CD8-positive, alpha-beta memory T cell (primary cell): ENCODE measurements at places on chromosomes 12 and 14. TPM values are rescaled to one million over a fixed set of nuclear protein-coding genes. Genes with fewer than 3 reads are reported as not detected.

- H3K27ac ChIP-seq: no peak overlapping the region
- no peak for DNase-seq
- no peaks in the 10 kb centered on the region for H3K27me3 ChIP-seq
Measured at GRCh38 chr12:94277426-94278000, 129.1 kb downstream of the PLXNC1 start.

GRCh38 chr14:93956514-93957332 lies 19.6 kb downstream of the ASB2 start:
- no peak overlapping the region for H3K27ac ChIP-seq
- H3K4me3 ChIP-seq: no peak overlapping the region
- peaks cover 86% of the 10 kb centered on the region for H3K4me1 ChIP-seq
- no peaks in the 10 kb centered on the region for H3K27me3 ChIP-seq
- DNase-seq: no peak

DNA sequence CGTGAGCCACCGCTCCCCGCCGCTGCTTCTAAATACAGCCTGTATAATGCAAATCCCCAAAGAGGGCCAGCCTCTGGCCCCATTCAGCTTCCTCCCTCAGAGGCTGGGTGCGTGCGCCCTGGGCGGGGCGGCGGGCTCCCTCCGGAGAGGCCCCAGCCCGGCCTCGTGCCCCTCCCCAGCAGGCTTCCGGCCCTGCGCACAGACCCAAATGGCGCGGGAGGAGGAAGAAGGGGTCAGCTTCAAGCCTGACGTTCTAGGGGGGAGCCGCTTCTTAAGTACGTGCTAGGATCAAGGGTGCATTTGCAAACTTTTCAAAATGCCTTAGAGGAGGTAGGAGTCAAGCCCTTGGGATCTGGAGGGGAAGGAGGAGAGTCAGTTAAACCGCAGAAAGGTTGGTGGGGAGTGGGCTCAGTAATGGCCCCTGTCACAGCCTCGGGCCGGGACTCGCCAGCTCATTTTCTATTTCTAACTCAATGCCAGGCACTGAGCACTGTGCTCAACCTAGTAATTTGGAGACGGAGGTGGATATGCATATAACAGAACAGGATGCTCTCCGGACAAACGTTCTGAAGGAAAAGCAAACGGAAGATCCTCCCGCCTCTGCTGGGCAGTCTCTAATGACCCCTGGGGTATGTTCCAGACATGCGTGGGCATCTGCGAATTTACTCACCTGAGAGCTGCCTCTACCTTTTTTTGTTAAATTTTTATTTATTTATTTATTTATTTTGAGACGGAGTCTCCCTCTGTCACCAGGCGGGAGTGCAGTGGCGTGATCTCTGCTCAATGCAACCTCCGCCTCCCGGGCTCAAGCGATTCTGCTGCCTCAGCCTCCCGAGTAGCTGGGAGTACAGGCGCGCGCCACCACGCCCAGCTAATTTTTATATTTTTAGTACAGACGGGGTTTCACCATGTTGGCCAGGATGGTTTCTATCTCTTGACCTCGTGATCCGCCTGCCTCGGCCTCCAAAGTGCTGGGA lies 32.3 kb downstream of the NINJ2 start:
- DNase-seq: peak; percentile 79
- no peaks in the 10 kb centered on the region for H3K36me3 ChIP-seq
- no peaks in the 10 kb centered on the region for H3K27me3 ChIP-seq
- peak overlapping the region; percentile 47 for H3K27ac ChIP-seq
- H3K4me3 ChIP-seq: peak overlapping the region; percentile 47
- no peaks in the 10 kb centered on the region for H3K4me1 ChIP-seq

- no peak overlapping the region for H3K4me3 ChIP-seq
- H3K27ac ChIP-seq: no peak overlapping the region
- no peaks in the 10 kb centered on the region for H3K4me1 ChIP-seq
- DNase-seq: no peak
- no peaks in the 10 kb centered on the region for H3K27me3 ChIP-seq
Measured at GRCh38 chr14:29301571-29301970, 535.0 kb downstream of the FOXG1 start.

GRCh38 chr12:30753751-30754382 lies 884 bp downstream of the CAPRIN2 start:
- DNase-seq: no peak
- H3K36me3 ChIP-seq: no peaks in the 10 kb centered on the region
- no peaks in the 10 kb centered on the region for H3K27me3 ChIP-seq
- peaks cover 17% of the 10 kb centered on the region for H3K4me1 ChIP-seq

GRCh38 chr12:127898616-127899015 lies 368.4 kb upstream of the TMEM132C start:
- no peaks in the 10 kb centered on the region for H3K27me3 ChIP-seq
- DNase-seq: no peak
- H3K36me3 ChIP-seq: no peaks in the 10 kb centered on the region
- no peaks in the 10 kb centered on the region for H3K4me1 ChIP-seq

DNA sequence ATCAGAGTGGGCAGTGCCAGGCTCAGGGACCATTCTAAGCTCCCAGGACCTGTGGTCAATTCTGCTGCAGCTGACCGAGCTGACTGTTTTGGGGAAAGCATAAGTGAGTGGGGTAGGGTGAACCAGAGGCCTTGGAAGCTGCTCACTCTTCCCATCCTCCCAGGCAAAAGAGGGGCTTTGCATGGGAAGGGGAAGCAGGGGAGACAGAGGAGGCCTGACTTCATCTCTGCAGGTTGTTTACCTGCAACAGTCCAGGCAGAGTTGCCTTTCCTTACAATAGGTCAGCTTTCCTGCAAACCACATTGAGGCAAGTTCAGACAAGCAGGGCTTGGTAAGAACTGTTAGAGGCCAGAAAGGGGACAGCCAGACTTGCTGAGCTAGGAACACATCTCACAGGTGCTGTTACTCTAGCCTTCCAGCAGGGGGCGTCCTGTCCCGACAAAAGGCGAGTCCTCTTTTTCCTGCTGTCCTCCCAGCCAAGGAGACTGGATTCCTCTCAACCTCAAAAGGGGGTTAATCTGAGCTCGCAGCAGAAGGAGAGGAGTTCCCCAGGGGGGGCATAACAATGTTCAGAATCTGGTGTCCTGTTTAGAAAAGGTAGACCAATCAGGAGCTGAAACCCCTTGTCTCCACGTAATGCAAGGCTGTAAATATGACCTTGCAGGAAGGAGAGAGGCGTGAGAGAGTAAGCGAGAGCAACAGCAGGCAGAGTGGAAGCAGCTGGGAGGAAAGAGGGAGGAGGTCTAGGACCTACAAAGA lies 4.3 kb upstream of the DHRS2 start:
- H3K27ac ChIP-seq: no peak overlapping the region
- peak overlapping the region; percentile 53 for H3K4me3 ChIP-seq
- H3K4me1 ChIP-seq: peaks cover 8% of the 10 kb centered on the region
- H3K36me3 ChIP-seq: no peaks in the 10 kb centered on the region
- DNase-seq: peak; percentile 65

- no peaks in the 10 kb centered on the region for H3K27me3 ChIP-seq
- no peak overlapping the region for H3K4me3 ChIP-seq
- H3K36me3 ChIP-seq: no peaks in the 10 kb centered on the region
Measured at GRCh38 chr12:29486972-29487371, 10.5 kb downstream of the OVCH1 start.

GRCh38 chr12:2008677-2009076 lies 4.4 kb upstream of the DCP1B start:
- no peak for DNase-seq
- H3K27me3 ChIP-seq: no peaks in the 10 kb centered on the region
- H3K36me3 ChIP-seq: no peaks in the 10 kb centered on the region
- no peak overlapping the region for H3K27ac ChIP-seq
- H3K4me3 ChIP-seq: no peak overlapping the region

DNA sequence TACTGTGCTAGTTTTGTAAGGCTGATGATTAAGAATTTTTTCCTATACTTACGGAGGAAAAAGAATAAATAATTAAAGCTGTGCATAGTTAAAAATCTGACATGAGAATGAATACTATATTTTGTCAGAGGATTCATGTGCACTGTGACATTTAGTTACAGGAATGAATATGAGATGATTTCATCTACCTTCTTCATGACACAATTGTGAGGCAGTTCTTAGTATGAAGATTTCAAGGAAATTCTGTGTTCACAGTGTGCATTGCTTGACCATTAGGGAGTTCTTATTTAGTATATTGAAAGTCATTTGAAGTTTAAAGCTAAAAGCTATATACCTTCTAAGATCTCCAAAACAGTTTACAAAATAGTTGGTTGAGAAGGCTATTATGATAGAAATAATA lies 70.1 kb downstream of the ATF7IP start:
- H3K4me1 ChIP-seq: peaks cover 18% of the 10 kb centered on the region
- no peak overlapping the region for H3K27ac ChIP-seq
- no peaks in the 10 kb centered on the region for H3K27me3 ChIP-seq
- peaks cover 43% of the 10 kb centered on the region for H3K36me3 ChIP-seq
- no peak for DNase-seq
- H3K4me3 ChIP-seq: no peak overlapping the region

DNA sequence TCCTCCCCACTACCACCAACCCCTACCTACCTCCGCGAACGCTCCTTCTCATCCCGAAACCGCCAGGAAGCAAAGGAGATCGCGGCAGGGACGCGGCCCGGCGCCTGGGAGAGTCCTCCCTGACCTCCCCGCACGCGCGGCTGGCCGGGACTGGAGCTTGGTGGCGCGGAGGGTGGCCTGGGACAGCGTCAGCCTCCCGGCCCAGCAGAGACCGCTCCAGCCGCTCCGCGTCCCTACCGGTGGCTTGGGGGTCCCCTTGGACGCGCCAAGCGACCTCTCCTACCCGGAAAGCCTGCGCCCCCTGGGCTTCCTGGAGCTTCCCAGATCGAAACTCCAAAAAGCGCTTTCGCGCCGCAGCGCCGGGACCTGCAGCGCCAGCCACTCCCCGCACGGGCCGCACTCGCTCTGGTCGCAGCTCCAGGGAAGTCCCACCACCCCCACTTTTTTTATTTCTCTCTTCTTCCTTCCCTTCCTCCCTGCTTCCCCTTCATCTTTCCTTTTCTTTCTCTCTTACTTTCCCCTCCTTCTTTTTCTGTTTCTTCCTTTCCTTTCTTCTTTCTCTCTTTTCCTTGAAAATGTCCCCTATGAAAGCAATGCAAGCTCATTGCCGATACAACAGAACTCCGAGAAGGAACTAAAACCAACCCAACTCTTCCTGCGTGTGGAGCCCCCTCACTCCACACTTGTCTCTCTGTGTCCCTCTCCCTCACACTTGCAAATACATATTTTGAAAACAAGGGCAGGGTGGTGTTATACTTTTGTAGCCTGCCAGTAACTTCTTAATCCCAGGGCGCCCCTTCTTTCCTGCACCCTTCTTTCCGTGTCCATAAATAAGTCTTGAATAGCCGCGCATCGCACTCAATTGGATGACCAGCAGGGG lies 3.8 kb downstream of the DIO3 start:
- H3K4me3 ChIP-seq: no peak overlapping the region
- no peaks in the 10 kb centered on the region for H3K36me3 ChIP-seq
- H3K27ac ChIP-seq: no peak overlapping the region
- H3K27me3 ChIP-seq: peaks cover 17% of the 10 kb centered on the region
- H3K4me1 ChIP-seq: no peaks in the 10 kb centered on the region

- H3K4me3 ChIP-seq: no peak overlapping the region
- no peaks in the 10 kb centered on the region for H3K4me1 ChIP-seq
- DNase-seq: no peak
- H3K27ac ChIP-seq: no peak overlapping the region
Measured at GRCh38 chr14:95577067-95577800, 42.4 kb downstream of the GLRX5 start.

DNA sequence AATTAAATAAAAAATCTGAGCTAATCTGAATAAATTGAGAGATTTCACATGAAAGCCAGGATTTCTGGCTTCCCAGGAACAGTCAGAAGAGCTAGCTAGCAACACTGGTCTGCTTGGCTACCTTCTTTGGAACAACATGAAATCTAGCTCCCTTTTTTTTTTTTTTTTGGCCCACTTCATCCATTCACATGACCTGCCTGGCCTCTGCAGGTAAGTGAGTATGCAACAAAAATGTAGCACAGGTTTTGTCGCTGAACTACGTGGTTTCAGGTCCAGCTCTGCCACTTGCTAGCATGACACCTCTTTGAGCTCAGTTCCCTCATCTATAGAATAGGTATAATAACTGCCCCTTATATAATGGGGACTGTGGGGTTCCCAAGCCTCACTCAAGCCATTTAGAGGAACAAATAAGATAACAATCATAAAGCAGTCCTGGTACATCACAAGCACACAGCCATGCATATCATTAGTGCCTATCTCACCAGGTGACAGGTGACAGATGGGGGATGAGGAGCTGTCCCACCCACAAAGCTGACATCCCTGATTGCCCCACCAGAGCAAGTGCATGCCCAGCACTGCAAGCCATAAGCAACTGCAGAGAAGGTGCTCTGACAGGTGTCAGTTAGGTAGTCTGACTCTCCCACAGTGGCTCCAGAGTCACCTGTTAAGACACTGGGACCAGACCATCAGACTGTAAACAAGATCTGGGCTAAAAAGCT lies 25.6 kb downstream of the PXN start:
- H3K4me1 ChIP-seq: peaks cover 89% of the 10 kb centered on the region
- no peaks in the 10 kb centered on the region for H3K36me3 ChIP-seq
- DNase-seq: no peak
- H3K27me3 ChIP-seq: no peaks in the 10 kb centered on the region

DNA sequence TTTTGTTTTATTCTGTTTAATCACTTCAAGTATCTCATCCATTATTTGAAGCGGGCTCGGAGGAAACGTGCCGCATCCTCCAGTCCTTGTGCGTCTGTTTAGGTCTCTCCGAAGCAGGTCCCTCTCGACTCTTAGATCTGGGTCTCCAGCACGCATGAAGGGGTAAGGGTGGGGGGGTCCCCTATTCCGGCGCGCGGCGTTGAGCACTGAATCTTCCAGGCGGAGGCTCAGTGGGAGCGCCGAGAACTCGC lies 311 bp upstream of the LGR5 start:
- DNase-seq: no peak
- peaks cover 13% of the 10 kb centered on the region for H3K27me3 ChIP-seq
- no peaks in the 10 kb centered on the region for H3K36me3 ChIP-seq

GRCh38 chr12:44294649-44295048 lies 458.8 kb downstream of the TMEM117 start:
- no peaks in the 10 kb centered on the region for H3K36me3 ChIP-seq
- DNase-seq: no peak
- H3K4me1 ChIP-seq: no peaks in the 10 kb centered on the region
- H3K27ac ChIP-seq: no peak overlapping the region

GRCh38 chr12:89192429-89192828 lies 159.9 kb downstream of the DUSP6 start:
- DNase-seq: no peak
- H3K27ac ChIP-seq: no peak overlapping the region
- H3K4me1 ChIP-seq: no peaks in the 10 kb centered on the region
- no peaks in the 10 kb centered on the region for H3K36me3 ChIP-seq

DNA sequence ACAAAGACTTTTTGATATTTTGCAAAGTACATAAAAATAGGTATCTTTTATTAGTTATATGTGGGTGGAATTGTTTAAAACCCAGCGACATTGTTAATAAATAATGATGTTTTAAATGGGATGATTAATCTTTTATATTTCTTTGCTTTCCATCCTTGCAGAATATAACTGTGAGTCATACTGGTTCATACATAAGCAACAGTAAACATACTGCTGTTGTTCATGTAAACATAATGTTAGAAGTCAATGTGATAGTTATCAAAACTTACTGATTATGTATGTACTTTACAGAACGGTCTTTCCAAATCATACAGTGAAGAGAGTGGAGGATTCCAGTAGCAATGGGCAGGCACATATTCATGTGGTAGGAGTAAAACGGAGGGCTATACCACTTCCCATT lies 119.8 kb downstream of the ARID2 start:
- DNase-seq: no peak
- H3K4me3 ChIP-seq: no peak overlapping the region
- H3K36me3 ChIP-seq: peaks cover 34% of the 10 kb centered on the region
- no peak overlapping the region for H3K27ac ChIP-seq

The KRT7 gene
- 5.6 TPM for total RNA-seq

The KRT73 gene
- total RNA-seq: not detected

The CLECL1 gene
- 4.7 TPM for total RNA-seq

The SERPINA1 gene
- total RNA-seq: 0.40 TPM

The KRT79 gene
- total RNA-seq: not detected

The SUOX gene
- 2.3 TPM for total RNA-seq

The DICER1 gene
- 62.0 TPM for total RNA-seq

The VASH1 gene
- total RNA-seq: 6.3 TPM

The ADAM21 gene
- 0.09 TPM for total RNA-seq

The SLC5A8 gene
- not detected for total RNA-seq

The PRR4 gene
- 0.70 TPM for total RNA-seq
